Placental epithelial cell (primary cell): ENCODE measurements at places on chromosomes 6 and 20. TPM values are rescaled to one million over a fixed set of nuclear protein-coding genes. Genes with fewer than 3 reads are reported as not detected.

Gene BANF2
- not detected in 2 replicates for total RNA-seq

Gene PACRG
- 0.22 and 0.79 TPM in 2 replicates for total RNA-seq

Gene SMPDL3A
- total RNA-seq: 19.6 and 52.6 TPM in 2 replicates

Gene C20orf144
- total RNA-seq: 0.33 and 0.39 TPM in 2 replicates

Gene ELOVL2
- total RNA-seq: not detected in 2 replicates
